ENCODE measurements at places on chromosomes 12 and 14. TPM values are rescaled to one million over a fixed set of nuclear protein-coding genes. Genes with fewer than 3 reads are reported as not detected.

The CCNT1 gene
- 59.1 TPM for total RNA-seq

The TIMELESS gene
- 61.9 TPM for total RNA-seq

- no peaks in the 10 kb centered on the region for H3K4me1 ChIP-seq
- no peak for DNase-seq
- no peaks in the 10 kb centered on the region for H3K36me3 ChIP-seq
- no peak overlapping the region for H3K27ac ChIP-seq
Measured at GRCh38 chr12:130705178-130705822, 10.8 kb downstream of the RIMBP2 start.

GRCh38 chr12:130827432-130827831, 11.6 kb downstream of the STX2 start:
- no peak for DNase-seq
- no peaks in the 10 kb centered on the region for H3K27me3 ChIP-seq
- no peak overlapping the region for H3K4me3 ChIP-seq
- no peak overlapping the region for H3K27ac ChIP-seq
- peaks cover 3% of the 10 kb centered on the region for H3K36me3 ChIP-seq

The WASHC3 gene
- total RNA-seq, result 40.0 TPM

GRCh38 chr14:104609666-104610065, 5.1 kb upstream of the TMEM179 start:
- no peaks in the 10 kb centered on the region for H3K36me3 ChIP-seq
- DNase-seq, result no peak
- no peak overlapping the region for H3K27ac ChIP-seq

- H3K27me3 ChIP-seq, result no peaks in the 10 kb centered on the region
- H3K4me1 ChIP-seq, result peaks cover 13% of the 10 kb centered on the region
- H3K27ac ChIP-seq, result peak overlapping the region; percentile 79
- DNase-seq, result no peak
- H3K4me3 ChIP-seq, result no peak overlapping the region
Measured at GRCh38 chr12:122064025-122064777, 14.4 kb upstream of the MLXIP start.

GRCh38 chr14:89146274-89146673, 270.8 kb downstream of the FOXN3 start:
- no peaks in the 10 kb centered on the region for H3K36me3 ChIP-seq
- no peaks in the 10 kb centered on the region for H3K27me3 ChIP-seq
- no peak overlapping the region for H3K4me3 ChIP-seq
- no peak overlapping the region for H3K27ac ChIP-seq
